ENCODE measurements at places on chromosomes 5 and 9.

- no peak for DNase-seq
Observed at GRCh38 chr5:142334538-142334937, 9.7 kb upstream of the SPRY4 start.

DNA sequence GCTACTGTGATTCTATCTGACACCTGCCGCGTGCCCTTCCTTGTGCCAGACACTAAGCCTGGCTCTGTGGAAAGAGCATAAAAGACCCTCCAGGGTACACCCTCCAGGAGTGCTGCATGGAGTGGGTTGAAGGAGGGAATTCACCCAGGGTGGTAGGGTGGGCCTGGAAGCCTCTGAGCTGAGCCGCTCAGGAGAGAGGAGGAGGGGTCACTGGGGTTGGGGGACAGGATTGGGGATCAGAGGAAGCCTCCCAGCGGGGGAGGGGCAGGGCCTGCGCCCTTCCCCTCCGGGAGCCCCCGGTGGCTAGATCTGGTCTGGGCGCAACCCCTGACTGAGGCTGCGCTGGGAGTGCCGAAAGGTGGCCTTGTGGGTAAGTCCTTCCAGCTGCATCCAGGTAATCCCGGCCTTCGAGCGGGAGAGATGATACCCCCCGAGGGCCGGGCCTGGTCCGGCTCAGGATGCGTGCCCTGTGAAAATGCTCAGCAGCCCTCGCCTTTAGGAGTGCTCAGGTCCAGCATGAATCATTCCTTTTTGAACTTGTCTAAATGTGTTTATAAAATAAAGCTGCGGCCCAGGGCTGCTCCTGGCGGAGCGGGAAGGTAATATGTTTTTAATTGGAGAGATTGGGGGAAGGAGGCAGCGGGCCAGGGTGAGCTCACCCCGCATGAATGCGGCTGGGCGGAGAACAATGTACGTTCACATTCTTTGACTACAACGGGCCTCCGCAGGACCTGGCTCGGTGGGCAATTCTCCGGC lies 118.1 kb upstream of the SMIM23 start:
- DNase-seq = no peak

DNA sequence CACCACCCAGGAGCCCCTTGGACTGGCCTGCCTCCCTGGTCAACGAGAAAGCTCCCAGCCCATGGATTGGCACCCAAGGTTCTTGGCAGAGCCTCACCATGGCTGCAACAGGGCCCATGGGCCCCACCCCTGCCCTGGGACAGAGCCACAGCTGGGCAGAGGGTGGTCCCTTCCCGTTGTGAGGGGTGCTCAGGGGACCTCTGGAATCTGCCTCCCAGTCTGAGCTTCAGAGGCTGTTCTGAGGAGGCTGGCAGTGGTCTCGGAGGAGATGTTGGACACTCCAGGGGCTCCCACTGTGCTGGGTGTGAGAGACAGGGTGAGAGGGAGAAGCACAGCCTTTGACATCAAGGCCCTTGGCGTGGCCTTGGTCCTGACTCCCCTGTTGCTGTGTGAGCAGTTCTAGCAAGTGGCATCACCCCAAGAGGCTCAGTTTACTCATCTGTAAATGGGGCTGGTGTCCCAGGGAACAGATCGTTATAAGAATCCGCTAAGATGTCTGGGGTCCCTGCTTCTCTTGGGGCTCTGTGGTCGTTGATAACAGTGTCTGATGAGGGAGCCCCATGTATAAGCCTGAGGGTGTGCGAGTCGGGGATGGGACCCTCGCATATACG lies 33.0 kb downstream of the LHX3 start:
- DNase-seq = no peak

- DNase-seq = no peak
Observed at GRCh38 chr5:7852542-7852941, 1.6 kb upstream of the CFAP90 start.

GRCh38 chr5:107813559-107813958 lies 142.8 kb upstream of the EFNA5 start:
- no peak for DNase-seq

Measured in central memory CD8-positive, alpha-beta T cell (primary cell).